ENCODE measurements at places on chromosomes 12 and 14.

- DNase-seq: no peak
Measured at GRCh38 chr12:80353254-80353653, 90.8 kb upstream of the PTPRQ start.

GRCh38 chr14:69615121-69615495 is 3.7 kb downstream of the SUSD6 start:
- DNase-seq: no peak

- no peak for DNase-seq
Measured at GRCh38 chr14:39320318-39320717, 86.6 kb downstream of the MIA2 start.

DNA sequence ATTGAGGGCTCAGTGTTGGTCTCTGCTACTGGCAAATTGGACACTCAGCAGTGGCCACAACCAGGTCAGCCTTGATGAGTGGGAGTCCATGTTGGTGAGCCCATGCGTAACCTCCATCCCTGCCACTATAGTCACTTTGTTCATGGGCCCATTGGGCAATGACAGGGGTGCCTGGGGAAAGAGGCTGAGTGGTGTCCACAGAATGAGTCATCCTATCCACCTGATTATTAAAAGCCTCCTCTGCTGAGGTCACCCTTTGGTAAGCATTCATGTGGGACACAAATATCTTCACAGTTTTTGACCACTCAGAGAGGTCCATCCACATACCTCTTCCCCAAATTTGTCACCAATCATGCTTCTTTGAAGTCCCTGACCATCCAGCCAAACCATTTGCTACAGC is 50.0 kb downstream of the FIGNL2 start:
- DNase-seq: no peak

DNA sequence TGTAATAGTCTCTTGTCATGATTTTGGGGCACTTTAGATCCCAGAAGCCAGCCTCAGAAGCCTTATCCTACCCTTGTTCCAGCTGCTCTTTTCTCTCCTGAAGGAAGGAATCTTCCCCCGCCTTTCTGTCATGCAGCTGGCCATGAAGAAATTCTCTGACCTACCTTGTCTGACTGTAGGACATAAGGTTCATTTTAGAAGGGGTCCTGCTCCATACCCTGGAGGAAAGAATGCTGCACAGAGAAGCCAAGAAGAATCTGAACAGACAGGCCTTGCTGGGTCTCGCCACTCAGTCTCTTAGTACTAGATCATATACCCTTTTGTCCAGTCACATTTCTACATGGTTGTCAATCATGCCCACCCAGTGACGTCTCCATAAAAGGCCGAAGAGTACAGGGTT is 6.2 kb upstream of the TMCC3 start:
- no peak for DNase-seq

GRCh38 chr12:70719672-70720420 is 82.6 kb upstream of the PTPRB start:
- no peak for DNase-seq

DNA sequence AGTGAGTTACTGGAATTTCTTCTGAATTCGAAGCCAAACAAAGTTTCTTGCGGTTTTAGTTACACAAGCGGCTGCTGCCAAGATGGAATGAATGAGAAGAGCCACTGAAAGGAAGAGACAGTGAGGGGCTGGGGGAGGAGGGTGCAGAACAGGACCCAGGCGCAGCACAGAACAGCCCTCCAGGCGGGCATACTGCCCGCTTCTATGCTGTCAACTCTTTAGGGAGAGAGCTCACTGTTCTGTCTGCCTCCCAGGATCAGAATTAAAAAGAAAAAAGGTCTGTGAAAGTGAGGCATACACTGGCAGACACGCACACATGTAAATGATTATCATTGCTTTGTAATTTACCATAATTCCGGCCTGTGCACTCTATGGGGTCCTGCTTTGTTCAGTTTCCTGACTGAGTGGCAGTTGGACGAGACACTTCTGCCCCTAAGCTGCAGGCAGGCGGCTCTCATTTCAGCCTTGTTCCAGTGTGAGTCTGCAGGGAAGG is 231.6 kb downstream of the CACNA1C start:
- peak; percentile 92 for DNase-seq

GRCh38 chr14:99597911-99598600 is 6.0 kb downstream of the CCDC85C start:
- DNase-seq: no peak

DNA sequence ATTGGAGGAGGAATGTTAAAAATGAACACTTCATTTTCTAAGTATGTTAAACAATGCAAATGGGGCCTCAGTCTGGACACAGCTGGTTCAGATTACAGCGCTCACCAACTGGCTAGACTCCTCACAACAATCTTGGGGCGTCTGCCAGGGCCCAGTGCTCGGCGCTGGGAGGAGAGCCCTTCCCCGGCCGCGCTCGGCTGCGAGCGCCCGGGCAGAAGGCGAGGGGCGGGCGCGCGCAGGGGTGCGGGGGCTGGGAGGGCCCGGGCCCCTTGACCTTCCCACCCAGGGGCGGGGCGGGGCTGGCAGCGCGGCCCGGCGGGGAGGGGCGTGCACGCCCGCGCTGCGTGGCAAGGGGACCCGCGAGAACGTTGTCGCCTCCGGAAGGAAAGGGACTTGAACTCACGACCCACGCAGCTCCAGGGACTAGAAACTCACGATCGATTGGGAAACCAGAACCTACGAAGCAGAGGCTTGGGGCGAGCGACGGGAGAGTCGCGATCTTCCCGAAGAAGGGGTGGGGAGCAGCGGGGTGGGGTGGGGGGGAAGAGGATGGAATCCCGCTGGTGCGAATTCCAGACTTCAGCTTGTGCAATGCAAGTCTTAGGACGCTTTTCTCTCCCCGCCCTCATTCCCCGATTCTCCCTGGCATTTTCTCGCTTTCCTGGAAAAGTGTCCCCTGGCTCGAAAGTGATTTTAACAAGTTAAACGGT is at the start of gene FBLN5:
Gene FBLN5 (minus strand): TSS at position 220 of the 710 bp plus-strand sequence. CDS start 465 bp downstream, outside the sequence.
- DNase-seq: no peak

DNA sequence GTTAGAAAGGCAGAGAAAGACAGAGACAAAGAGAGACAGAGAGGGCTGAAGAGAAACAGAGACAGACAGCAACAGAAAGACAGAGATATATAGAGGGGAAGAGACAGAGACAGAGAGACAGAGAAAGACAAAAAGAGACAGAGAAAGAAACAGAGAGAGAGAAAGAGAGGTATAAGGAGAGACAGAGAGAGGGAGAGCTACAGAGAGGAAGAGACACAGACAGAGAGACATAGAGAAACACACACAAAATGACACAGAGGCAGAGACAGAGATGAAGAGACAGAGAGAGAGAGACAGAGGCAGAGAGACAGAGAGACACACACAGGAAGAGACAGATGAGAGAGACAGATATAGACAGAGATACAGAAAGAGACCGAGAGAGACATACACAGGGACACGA is 168.6 kb downstream of the TMEM121 start:
- DNase-seq: no peak

DNA sequence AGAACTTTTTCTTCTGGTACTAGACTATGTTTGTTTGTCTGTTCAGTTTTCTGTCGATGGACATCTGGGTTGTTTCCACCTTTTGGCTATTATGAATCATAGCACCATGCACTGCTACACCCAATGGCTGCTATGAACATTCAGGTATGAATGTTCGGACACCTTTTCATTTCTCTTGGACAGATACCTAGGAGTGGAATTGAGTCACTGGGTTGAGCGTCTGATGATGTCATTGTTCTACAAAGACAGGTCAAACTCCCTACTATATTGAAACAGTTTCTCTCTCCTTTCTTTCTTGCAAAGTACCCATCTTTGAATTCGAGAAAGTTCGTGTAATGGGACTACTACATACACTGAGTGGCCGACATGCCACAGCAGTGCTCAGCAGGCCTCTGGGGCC is 44.7 kb downstream of the KCTD10 start:
- DNase-seq: no peak

GRCh38 chr12:14975457-14975856 is 2.6 kb downstream of the PDE6H start:
- no peak for DNase-seq

- DNase-seq: no peak
Measured at GRCh38 chr12:29691161-29691854, 92.4 kb downstream of the TMTC1 start.

GRCh38 chr14:82655770-82656169 is 1122.1 kb upstream of the SEL1L start:
- no peak for DNase-seq

DNA sequence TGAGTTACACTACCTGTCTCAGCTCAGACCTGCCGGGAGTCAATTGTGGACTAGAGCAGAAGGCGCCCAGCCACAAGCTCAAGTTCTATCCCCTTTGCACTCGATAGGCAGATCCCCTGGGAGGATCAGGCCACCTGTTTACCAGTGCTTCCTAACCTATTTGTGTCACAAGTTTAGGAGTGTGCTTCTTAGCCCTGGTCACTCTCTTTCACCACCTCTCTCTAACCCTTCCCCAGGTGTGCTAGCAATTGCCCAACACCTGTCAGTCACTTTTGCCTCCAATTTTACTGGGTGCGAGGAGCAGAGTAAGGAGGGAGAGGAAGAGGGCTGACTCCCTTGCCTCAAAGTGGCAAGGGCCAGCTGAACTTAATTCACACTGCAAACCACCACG is 745 bp upstream of the NAA30 start:
- DNase-seq: no peak

DNA sequence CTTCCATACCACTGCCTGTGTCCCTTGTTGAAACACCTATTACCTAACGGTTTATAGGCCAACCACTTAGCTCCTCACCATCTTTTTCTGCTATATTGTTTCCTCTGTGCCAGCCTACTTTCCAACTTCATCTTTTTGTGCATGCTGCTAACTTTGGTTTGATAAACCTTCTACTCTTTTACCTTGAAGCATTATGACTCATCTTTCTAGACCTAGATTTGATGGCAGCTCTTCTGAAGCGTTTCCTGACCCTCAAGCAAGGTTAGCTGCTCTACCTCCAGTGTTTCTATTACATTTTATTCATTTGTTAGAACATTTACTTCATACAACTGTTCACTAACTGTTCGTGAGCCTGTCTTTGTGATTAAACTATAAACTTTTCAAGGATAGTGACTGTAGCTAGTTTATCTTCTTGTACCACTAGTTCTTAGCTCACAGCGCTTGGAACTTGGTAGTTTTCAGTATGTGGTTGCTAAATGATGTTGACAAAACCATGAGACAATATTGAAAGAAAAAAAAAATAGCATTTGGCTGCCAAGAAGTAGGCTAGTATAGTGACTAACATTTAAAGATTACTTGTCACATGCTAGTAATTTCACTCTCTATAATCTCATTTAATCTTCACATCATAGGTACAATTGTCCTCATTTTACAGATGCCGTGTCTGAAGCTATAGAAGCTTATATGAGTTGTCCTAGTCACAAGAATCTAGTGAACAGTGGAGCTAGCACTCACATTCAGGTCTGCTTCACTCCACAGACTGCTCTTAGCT is 79.5 kb downstream of the APAF1 start:
- no peak for DNase-seq

DNA sequence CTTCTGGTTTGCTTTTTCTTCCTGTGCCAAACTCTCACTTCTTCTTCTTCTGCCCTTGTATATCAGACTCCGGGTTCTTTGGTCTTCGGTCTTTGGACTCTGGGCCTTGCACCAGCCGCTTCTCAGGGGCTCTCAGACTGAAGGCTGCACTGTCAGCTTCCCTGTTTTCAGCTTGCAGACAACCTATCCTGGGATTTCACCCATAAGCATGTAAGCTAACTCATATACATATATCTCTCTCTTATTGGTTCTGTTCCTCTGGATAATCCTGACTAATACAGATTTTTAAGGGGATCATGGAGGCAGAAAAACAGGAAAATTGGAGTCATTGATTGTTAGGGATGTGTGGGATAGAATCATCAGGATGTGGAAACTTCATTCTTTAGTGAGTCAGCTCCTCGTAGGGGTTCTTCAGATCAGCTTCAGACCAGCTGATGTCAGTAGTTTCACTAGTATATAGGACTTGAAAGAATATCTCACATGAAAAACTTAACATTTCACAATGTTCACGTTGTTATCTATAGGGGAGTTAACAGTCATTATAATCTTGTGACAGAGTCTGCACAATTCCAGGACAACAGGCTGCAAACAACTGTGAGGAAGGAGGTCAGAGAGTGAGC is 102.9 kb downstream of the RASSF9 start:
- DNase-seq: no peak
